ENCODE measurements at places on chromosomes 16 and 17. TPM values are rescaled to one million over a fixed set of nuclear protein-coding genes. Genes with fewer than 3 reads are reported as not detected.

GRCh38 chr17:34225046-34225445, 30.0 kb upstream of the CCL2 start:
- DNase-seq: no peak

DNA sequence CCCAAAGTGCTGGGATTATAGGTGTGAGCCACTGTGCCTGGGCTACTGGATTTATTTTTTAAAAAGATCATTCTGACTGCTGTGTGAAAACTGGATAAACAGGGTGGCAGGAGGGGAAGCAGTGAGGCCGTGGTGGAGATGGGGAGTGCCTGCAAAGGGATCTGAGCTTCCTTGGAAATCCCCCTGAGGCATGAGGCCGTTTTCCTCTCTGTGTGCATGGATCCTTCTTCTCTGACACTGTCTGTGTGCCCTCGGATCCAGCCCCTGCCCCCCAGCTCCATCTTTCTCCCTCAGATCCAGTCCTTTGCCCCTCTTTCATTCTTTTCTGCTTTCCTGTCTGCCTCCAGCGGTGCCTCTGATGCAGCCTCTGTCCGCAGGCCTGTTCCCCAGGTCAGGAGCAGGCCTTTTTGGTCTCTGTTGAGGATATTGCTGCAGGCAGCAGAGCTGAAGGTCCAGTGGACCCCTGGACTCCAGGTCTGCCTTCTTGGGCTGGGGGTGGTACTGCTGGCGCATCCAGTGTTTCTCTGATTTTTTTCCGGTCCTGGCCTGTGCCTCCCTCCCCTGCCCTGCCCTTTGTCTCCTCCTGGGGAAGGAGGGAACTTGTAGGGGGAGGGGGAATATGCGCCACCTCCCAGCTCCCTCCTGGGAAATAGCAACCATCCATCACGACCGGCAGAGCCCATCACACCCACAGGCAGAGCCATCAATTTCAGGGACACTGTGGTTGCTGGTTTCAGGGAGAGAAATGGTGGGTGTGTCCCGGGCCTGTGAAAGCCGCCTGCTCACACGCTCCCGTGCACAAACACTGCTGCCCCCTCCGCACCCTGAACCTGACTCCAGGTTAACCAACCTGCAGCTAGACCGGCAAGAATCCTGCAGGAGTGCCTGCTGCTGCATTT, 17.0 kb downstream of the MGAT5B start:
- no peak for DNase-seq

DNA sequence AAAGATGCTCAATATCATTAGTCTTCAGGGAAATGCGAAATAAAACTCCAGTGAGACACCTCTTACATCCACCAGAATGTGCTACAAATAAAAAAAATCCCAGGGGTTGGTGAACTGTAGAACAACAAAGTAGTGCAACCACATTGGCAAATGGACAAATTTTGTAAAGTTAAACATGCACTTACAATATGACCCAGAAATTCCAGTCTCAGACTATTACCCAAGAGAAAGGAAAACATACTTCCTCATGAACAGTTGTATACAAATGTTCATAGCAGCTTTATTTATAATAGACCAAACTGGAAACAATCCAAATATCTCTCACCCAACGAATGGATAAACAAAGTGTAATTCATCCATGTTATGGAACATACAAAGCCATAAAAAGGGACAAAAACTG, 239.5 kb downstream of the ABCC12 start:
- no peak for DNase-seq

DNA sequence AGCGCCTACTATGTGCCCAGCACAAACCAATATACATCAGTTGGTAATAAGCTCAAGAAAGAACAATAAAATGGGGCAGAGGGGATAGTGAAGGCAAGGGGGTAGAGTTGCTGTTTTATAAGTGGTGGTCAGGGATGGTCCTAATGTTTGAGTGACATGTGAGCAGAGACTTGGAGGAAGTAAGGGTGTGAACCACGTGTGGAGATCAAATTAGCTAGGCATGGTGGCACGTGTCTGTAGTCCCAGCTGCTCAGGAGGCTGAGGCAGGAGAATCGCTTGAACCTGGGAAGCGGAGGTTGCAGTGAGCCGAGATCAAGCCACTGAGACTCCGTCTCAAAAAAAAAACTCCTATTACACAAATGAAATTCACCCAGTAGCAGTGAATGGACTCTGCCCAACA, 56.5 kb downstream of the IRX6 start:
- no peak for DNase-seq

GRCh38 chr16:65421596-65421995, 299.7 kb upstream of the CDH11 start:
- DNase-seq: no peak

- no peak for DNase-seq
These were observed 3.6 kb downstream of the SP2 start for GRCh38 chr17:47899643-47900042.

GRCh38 chr17:77735566-77736198, 222.8 kb upstream of the TNRC6C start:
- DNase-seq: no peak

DNA sequence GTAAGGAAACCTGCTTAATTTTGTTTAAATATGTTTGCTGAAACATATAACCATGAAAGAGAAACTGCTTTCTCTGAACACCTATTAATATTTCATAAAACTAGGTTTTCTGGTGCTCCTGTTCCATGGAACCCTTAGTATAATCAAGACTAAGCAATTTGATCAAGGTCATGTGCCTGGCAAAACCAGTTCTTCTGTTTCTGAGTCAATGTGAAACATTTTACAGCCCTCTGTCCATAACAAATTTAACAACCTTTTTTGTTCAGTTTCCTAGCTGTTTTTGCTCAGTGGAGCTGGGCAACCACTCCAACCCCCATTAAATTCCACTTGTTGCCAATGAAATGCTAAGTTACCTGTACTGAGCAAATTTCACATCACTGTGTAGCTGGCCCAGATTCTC, 344.0 kb downstream of the CA10 start:
- DNase-seq: no peak

DNA sequence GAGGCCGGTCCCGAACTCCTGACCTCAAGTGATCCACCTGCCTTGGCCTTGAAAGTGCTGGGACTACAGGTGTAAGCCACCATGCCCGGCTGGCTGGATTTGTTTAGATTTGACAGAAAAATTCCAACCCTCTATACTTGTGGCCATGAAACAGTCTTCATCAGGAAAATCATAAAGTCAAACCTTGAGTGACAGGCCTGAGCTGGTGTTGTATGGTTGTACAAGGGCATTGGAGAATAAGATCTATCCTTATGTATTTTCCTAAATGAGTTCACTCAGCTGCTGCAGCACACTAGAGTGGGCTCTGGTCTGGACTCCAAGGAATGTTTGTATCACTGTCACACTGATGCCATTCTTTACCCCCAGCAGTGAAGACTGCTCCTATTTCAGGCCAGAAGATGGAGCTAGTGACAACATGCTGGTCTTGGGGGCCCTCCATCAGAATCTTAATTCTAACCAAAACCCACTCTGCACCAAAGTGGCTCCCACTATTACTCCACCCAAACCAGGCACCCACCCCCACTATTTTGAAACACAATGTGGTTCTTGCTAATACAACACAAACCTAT, 27.4 kb downstream of the SNX11 start:
- DNase-seq: no peak

DNA sequence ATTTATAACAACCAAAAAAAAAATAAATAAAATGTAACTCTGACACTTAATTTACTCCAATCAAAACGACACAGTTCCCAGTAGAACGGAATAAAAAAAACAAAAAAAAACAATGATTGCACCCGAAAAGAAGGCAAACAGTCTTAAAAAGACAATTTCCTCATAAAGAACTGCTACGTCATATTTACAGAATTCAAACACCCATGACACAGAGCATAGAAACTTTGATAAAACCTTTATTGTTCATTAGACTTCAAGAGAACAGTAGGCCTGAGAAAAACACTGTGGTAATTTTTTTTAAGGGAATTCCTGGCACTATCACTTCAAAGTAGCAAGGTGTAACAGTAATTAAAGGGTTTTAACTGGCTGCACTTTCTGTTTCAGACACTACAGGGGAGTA, 26.1 kb downstream of the FAM222B start:
- DNase-seq: no peak

DNA sequence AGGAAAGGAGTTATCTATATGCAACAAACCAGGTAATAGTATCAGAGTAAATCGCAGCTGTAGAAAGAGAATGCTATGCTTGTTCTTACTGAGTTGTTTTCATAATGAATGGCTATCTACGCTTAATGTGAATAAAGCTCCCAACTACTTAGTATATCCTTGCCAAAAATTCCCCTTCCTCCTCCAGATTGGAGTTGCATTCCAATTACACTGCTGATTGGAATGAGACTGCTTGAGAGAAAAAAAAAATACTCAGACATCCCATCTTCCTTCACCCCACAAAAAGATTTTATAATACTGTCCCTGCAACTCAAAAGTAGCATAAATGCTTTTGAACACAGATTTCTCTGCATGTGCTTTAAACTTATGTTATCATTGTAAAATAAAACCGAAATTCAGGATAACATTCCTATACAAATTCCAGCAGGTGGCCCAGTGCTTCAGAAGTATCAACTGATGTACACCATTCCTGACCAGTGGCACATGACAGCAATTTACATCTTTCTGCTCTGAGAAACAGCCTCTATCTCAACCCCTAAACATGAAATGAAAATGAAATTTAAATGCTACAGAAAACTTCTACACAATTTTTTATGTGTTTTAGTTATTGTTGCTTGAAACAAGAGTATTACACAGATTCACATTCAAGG, 47.0 kb downstream of the SMURF2 start:
- no peak for DNase-seq

DNA sequence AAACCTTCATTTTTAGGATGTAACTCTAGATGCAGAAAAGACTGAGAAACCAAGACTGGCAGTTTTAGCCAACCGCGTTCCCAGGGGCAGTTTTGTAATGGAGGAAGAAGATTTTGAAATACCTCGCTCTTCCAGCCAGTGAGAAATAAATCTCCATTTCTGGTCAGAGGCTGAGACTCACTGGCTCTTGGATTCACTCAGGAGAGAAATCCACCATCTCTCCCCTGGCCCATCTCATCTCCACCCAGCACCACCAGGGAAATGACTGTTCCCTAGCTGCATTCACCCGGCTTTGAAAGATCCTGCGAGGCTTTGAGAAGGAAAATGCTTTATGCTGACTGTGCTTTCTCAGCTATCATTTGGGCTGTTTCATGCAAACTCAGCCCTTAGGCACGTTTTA, 185.2 kb downstream of the SOX9 start:
- DNase-seq: no peak

Gene SLC6A2
- 0.10 TPM for polyA plus RNA-seq

Gene KREMEN2
- 3.8 TPM for polyA plus RNA-seq

Gene UBB
- 533 TPM for polyA plus RNA-seq

Gene MAPT
- 0.15 TPM for polyA plus RNA-seq

Gene HIGD1B
- not detected for polyA plus RNA-seq

Gene KRT16
- polyA plus RNA-seq: 1,851 TPM

Gene YBX2
- polyA plus RNA-seq: 0.05 TPM

Gene GDPD1
- polyA plus RNA-seq: 1.4 TPM

Gene RCVRN
- polyA plus RNA-seq: not detected

Gene DOK4
- polyA plus RNA-seq: 17.3 TPM

Gene PMP22
- 12.1 TPM for polyA plus RNA-seq

All from keratinocyte (primary cell).